ENCODE measurements at places on chromosomes 2 and 18.

DNA sequence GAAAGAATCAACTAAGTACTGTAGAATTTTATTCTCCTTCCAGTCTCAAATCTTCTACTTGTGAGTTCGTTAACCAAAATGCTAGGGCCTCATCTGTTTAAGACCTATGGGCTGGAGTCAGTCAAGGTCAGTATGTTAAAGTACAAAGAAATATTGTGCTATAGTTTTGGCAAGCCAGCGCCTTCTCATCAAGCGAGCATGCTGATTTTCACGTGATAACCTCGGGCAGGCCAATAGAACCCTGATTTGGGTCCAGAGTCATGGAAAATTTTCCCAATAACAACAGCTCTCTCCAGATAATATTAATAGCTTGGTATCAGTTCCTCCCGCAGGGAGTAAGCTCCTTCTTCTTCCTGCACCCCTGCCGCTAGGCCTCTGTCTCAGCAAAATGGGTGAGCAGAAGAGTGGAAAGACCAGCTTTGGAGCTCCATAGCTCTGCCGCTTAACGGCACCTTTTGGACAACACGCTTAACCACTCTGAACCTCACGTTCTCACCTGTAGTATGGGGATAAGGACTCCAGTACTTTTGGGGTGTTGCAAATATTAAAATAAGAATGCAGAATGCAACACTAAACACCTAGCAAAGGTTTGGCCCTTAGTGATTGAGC is 11.7 kb downstream of the CABLES1 start:
- no peak for DNase-seq

DNA sequence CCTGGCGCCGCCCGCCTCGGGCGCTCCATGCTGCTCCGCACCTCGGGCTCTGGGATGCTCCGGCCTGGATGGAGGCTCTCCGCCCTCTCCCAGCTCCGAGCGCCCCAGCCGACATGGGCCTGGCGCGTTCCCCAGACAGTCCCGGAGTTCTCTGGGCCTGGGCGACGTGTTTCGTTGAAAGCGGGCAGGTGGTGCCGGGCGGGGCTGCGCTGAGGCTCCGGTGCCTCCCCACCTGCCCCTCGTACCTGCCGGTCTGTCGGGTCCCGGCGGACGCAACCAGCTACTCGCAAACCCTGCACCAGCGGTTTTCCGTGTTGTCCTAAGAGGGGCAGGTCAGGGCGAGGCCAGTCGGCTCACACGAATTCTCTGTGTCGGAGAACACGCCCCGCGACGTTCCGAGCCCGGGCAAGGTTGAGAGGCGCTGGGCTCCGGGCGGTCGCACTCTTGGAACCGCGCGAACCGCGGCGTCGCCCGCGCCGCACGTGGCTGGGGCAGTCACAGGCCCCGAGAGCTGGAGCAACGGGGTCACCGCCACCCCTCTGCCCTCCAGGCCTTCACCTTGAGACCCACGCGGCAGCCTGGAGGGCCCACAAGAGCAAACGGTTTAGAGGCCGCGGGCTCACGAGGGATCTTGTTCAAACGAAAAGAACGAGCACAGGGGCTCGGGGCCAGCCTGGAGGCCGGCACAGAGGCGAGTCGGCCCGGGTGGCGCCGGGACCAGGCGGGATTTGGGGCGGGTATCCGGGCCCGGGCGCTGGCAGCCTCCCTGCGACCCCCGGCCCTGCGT is 4.2 kb upstream of the SIX2 start:
- DNase-seq, result no peak

- DNase-seq, result no peak
Measured at GRCh38 chr18:48724442-48724841, 185.6 kb downstream of the CTIF start.

DNA sequence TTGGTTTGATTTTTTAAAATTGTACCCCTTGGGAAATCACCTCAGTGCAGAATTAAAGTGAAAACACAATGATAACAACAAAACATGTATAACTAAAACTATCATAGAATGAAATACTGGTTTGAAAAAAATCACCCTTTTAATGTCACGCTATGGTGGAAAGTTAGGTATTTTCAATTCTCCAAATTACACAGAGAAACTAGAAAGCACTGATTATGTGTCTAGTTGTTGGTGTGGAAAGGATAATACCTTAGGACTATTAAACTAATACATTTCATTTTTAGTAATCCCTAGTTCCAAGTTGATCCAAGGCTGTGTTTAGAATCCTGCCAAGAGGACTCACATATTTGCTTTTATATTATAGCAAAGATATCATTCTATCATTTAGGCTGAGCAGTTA is 71.2 kb downstream of the NUP35 start:
- no peak for DNase-seq

DNA sequence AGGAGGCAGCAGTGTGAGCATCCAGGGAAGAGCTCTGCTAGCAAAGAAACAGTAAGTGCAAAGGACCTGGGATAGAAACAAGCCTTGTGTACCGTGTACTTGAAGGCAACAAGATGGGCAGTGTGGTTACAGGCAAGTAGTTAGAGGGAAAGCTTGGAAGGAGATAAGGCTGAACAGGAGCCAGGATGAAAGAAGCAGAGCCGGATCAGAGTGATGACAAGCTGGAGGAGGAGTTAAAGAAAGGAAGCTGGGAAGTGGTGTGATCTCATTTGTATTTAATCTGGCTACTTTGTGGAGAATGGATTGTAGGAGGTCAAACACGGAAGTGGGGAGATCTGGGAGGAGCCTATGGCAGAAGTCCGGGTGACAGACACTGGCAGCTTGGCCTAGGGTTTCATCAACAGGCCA is 44.7 kb upstream of the VPS54 start:
- DNase-seq, result no peak

- no peak for DNase-seq
Measured at GRCh38 chr2:108320326-108320922, 31.7 kb downstream of the SULT1C2 start.

GRCh38 chr2:174337337-174338146 is 2.8 kb downstream of the SP9 start:
- DNase-seq, result no peak

DNA sequence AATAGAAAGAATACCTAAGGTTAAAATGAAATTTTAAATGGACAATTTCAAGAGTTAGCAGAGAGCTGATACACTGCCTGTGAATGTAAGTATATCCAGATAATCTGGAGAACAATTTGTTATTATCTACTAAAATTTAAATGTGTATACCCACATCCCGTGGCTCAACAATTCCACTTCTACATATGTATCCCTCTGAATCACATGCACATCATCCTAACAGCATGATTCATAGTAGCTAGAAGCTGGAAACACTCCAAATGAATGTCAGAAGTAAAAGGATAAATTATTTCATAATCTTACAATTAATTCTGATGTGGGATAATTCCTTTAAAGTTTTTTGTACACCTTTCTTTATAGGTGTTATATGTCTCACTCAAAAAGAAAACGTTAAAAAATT is 87.9 kb downstream of the CNTNAP5 start:
- no peak for DNase-seq

All from stimulated activated CD8-positive, alpha-beta memory T cell treated with anti-CD3 and anti-CD28 coated beads, Interleukin-4, amount 100 ng/mL, for 1 hour (primary cell).